SIG-M5 (cell line): ENCODE measurements at places on chromosomes 5 and 9.

DNA sequence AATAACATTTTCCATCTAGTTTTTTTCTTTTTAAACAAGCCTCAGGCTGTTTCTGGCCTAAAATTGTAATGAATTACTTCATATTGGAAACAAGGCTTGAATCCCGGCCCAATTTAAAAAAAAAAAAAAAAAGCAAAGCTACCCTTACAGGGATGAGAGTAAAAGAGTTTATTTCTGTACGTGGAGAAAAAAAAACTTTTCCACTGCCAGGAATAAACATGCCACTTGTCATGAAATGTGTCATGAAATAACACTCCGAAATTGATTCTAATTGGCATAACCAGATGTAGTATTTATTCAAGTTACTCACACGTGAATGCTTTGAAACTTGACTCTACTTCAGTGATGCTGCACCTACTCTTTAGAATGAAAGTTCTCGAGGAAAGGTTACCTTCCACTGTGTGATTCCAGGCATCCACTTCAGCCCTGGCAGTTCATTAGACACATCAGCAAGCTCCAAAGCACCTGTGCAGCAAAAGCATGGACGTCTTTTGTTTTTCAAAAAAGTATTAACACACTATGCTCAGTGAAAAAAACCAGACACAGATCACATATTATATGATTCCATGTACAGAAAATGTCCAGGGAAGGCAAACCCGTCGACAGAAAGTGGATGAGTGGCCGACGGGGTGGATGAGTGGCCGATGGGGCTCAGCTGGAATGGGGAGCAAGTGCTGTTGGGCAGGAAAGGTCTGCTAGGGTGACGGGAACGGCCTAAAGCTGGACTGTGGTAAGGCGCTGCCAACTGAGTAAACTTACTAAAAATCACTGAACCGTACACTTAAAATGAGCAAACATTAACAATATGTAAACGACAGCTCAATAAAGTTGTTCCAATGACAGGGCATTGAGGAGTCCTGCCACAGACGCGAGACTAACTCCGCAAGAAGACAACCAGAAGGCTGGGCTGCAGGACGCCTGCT, 21.2 kb downstream of the NSUN2 start:
- DNase-seq, result no peak

DNA sequence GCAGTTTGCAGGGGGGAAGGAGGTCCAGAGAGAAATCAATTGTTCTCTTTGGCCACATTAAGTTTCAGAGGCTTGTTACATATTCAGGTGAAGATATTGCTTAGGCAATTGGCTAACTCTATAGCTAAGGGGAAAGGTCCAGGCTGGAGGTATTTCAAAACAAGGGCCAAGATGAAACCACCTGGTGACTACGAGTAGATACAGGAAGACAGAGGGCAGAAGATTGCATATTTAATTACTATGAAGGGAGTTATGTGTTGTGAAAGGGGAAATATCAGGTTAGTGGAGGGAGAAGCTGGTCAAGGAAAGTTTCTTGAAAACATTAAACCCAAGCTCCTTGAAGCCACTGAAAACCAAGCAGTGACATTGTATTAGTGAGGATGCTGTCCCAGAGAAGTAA, 1.9 kb upstream of the RAD23B start:
- no peak for DNase-seq

DNA sequence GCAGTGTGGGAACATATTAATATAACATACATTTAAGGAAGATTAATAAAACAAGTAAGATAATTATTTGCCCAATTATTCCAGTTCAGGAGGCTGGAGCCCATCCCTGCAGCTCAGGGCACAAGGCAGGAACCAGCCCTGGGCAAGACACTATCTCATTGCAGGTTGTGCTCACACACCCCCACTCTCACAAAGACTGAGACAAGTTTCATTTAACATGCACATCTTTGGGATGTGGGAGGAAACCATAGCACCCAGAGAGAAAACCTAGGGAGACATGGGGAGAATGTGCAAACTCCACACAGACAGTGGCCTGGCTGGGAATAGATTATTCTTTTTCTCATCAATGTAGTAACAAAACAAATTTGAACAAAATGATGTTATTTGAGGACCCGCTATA, 279.1 kb downstream of the MCTP1 start:
- no peak for DNase-seq

DNA sequence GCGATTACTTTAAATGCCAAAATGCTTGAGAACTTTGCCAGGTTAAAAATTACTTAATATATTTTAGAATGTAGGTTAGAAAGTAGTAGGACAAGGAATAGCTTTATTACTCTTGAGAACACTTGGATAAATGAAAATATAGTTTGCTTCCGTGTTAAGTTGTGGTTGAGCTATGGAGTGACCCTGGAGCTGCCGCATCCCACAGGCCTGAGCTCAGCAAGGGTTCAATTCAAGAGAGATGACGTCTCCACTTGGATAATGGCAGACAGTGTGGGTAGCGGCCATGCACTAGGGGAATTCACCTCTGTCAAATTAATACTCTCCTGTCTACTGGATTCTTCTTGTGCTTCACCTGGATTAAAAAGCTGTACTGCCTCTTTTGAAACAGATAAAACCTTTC, 105.0 kb downstream of the GAPVD1 start:
- DNase-seq, result no peak

DNA sequence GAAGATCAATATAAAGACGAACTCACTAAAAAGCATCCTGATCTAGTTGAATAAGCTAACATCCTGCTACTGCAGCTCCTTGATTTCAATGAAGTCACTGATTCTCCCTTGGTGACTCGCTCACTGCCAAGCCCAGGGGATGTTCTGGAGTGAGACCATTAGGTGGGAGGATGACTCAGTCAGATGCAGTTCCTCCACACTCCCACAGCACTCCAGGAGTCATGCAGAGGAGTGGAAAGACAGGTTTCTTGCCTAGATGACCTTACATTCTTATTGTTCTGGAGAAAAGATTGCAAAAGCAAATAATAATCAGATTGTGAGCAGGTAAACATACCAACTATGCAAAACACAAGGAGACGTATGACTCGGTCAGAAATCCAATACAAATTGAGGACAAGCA, 15.3 kb downstream of the GCNT4 start:
- no peak for DNase-seq

DNA sequence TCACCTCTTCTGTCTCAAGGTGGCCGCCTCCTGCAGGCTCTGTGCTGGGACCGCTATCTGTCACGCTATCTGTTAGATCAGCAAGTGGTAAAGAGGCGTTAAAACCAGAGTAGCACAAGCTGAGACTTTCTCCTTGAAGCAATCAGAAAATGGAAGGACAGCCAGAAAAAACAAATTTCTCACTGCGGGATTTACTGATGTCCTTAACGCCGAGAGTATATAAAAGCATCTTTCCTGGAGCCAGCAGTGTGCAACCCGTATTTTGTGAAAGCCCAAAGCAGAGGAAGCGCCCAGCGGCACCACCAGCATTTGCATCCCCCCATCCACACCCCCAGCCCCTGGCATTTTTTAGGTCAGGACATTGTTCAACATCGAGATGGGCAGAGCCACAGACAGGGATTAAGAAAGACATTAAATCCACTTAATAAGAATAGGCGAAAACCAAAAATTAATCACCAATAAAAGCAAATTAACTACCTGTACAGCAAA, 48.6 kb downstream of the DUSP1 start:
- DNase-seq, result no peak

DNA sequence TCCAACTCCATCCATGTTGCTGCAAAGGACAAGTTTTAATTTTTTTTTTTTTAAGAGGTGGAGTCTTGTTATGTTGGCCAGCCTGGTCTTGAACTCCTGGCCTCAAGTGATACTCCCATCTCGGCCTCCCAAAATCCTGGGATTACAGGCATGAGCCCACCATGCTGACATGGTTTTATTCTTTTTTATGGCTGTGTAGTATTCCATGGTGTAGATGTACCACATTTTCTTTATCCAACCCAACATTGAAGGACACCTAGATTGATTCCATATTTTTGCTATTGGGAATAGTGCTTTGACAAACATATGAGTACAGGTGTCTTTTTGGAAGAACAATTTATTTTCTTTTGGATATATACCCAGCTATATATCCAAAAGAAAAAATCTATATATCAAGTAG, 6.1 kb upstream of the POC5 start:
- DNase-seq, result no peak

GRCh38 chr5:78335976-78336375, 24.4 kb upstream of the SCAMP1 start:
- DNase-seq, result no peak

DNA sequence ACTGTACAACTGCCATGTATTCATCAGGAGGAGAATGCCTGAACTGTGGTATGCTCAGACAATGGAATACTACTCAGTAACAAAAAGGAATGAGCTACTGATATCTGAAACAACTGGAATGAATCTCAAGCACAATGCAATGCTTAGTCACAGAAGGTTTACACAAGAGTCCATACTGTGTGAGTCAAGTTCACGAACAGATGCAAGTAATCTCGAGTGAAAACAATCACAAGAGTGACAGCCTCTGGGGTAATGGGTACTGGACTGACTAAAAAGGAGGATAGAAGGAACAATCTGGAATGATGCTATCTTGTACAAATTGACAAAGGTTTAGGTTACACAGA, 19.5 kb upstream of the GOLGA1 start:
- DNase-seq, result no peak

DNA sequence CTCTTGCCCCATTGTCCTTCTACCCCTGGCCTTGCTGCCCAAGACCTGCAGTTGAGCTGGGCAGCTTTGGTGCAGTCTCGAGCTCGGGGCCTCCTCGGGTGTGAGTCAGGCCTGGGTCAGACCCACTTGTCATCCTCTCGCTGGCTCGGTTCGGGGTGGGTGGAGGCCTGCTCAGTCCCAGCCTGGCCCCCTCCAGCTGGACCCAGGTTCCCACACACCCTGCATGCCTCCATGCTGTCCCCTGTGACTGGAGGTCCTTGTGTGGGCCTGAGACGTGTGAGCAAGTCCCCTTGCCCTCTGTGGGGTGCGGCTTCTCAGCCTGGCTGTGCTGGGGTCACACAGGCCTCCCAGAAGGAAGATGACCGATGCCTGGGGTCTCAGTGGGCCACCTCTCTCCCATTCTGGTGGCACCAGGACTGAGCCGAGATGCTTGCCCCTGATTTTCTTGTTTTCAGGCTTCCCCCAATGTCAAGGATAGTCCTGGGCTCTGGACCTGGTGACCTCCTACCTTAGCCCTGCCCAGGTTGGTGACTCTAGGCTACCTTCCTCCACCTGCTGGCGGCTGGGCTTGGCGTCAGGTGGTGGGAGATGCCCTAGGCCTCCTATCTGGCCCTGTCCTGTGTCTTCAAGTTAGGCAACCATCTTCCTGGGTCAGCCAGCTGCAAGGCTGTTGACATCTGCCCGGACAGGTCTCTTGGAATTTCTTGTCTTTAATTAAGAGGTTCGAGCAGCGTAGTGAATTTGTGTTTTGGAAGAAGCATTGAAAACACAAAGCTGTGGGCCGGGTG, 15.1 kb downstream of the WNK2 start:
- DNase-seq, result no peak

DNA sequence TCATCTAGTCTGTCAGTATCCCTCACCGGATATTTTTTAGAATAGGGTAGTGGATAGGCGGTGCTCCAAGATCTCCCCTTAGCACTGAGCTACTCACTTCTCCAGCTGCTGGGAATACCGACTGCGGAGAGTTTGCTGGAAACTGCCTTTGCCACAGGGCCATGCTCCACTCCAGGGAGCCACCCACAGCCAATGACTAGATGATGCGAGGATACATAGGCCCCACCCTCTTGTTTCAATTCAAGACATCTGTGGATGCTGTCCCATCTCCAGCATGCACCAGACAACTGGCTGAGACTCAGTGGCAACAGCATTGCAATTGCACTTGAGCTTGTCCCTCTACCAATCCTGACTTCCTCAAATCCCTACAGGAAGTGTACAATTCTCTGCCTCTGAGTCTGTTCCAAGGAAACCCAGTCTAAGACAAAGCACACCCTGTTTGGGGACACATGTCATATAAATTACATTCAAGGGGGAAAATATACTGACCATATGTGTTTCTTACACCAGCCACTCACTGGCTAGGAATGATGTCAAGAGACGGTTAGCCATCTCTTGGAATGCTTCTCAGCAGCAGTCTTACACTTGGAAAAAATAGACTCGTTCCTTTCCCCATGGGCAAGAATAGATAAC, 312.6 kb upstream of the KIF2A start:
- no peak for DNase-seq

DNA sequence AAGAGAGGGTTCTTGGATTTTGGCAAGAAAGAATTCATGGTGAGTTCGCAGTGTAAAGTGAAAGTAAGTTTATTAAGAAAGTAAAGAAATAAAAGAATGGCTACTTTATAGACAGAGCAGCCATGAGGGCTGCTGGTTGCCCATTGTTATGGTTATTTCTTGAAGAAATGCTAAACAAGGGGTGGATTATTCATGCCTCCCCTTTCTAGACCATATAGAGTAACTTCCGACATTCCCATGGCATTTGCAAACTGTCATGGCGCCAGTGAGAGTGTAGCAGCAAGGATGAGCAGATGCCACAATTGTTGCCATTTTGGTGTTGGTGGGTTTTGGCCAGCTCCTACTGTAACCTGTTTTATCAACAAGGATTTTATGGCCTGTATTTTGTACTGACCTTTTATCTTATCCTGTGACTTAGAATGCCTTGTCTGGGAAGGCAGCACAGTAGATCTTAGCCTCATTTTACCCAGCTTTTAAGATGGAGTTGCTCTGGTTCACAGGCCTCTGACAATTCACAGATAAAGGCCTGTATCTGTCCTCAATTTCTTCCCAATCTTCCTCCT, 1026.1 kb upstream of the DMAC1 start:
- no peak for DNase-seq

- no peak for DNase-seq
Measured at GRCh38 chr9:131111186-131111853, 14.1 kb upstream of the NUP214 start.

GRCh38 chr5:93599001-93599379, 16.0 kb downstream of the NR2F1 start:
- DNase-seq, result no peak

- DNase-seq, result no peak
Measured at GRCh38 chr5:116216246-116216645, 131.4 kb downstream of the COMMD10 start.

DNA sequence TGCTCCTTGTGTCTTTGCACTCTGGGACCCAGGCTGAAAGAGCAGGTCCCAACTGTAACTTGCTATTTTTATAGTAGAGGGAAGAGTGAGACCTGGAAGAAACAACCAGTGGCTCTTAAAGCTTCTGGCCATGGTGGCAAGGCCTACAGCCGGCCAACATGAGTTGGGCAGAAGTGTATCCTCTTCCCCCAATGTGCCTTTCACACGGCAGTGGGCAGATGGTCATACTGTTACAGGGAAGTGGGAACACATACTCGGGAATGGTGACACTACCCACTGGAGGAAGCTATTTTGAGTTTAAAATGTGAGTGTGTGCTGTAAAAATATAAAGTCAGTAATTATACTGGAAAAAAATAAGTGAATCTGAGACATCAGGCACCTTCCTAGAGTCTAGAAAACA, 116.0 kb downstream of the MVB12B start:
- DNase-seq, result no peak

- no peak for DNase-seq
Measured at GRCh38 chr5:133933169-133933509, 35.3 kb downstream of the C5orf15 start.

DNA sequence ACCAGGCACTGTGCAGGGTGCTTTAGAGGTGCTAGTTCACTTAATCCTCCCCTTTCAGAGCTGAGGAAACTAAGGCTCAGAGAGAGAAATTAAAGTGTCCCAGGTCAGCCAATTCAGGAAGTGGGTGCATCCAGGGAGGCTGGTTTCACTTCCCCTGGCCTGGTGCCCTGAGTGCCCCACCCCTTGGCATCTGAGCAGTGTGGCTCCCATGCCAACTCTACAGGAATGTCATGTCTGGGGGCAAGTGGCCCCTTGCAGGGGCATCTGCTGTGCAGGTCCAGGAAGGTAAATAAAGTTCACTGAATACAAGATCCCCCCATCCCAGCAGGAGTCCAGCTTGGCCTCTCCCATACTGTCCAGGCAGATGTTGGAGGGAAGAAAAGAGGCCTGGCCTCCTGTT, 4.4 kb upstream of the N4BP3 start:
- no peak for DNase-seq
